ENCODE measurements at places on chromosomes 1 and 21.
A peak's percentile ranks its signal among the peaks of the same experiment; 100 is the strongest.

GRCh38 chr1:17282836-17283235 is 25.2 kb upstream of the PADI4 start:
- DNase-seq = no peak

- DNase-seq = no peak
Observed at GRCh38 chr21:41031701-41032220, 136.2 kb upstream of the BACE2 start.

DNA sequence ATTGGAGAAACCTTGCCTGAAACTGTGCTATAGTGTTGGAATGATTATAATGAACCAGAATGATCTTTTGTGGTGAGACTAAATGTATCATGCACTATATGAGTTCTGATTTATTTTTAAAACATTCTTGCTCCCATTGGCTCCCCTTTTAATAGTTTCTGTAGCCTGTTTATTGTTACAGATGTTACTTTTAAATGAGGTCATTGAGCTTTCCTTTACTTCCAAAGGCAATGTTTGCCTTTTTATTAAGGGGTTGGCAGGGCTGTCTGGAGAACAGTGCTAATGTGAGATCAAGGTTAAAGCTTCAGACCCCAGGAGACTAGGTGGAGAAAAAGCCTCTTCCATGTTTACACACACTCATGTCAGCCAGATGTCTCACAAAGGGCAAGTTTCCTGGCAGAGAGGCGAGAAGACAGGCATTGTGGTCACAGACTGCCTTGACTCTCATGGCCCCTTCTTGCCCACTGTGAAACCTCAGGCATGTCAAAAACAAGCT is 120.6 kb upstream of the RAVER2 start:
- peak; percentile 54 for DNase-seq

- peak; percentile 63 for DNase-seq
Observed at GRCh38 chr1:224747578-224747977, 131.5 kb downstream of the CNIH3 start.

- no peak for DNase-seq
Observed at GRCh38 chr1:213905344-213905743, 82.4 kb upstream of the PROX1 start.

Measured in common myeloid progenitor, CD34-positive (primary cell).